ENCODE measurements at places on chromosomes 11 and 22. TPM values are rescaled to one million over a fixed set of nuclear protein-coding genes. Genes with fewer than 3 reads are reported as not detected.

- H3K27ac ChIP-seq = no peak overlapping the region
- peaks cover 15% of the 10 kb centered on the region for H3K36me3 ChIP-seq
- peaks cover 63% of the 10 kb centered on the region for H3K4me1 ChIP-seq
- no peak overlapping the region for H3K4me3 ChIP-seq
- peaks cover 7% of the 10 kb centered on the region for H3K27me3 ChIP-seq
- no peak for DNase-seq
Observed at GRCh38 chr11:35036639-35037038, 102.3 kb upstream of the CD44 start.

- H3K27ac ChIP-seq = no peak overlapping the region
- no peak for DNase-seq
- no peak overlapping the region for H3K4me3 ChIP-seq
- peaks cover 23% of the 10 kb centered on the region for H3K4me1 ChIP-seq
- no peaks in the 10 kb centered on the region for H3K36me3 ChIP-seq
Observed at GRCh38 chr22:35838855-35839576, 121.3 kb downstream of the APOL5 start.

GRCh38 chr22:49861642-49862495 lies 8.2 kb downstream of the ZBED4 start:
- peaks cover 30% of the 10 kb centered on the region for H3K36me3 ChIP-seq
- no peak for DNase-seq
- no peak overlapping the region for H3K4me3 ChIP-seq
- H3K27ac ChIP-seq = no peak overlapping the region
- H3K4me1 ChIP-seq = peaks cover 39% of the 10 kb centered on the region
- H3K27me3 ChIP-seq = no peaks in the 10 kb centered on the region

DNA sequence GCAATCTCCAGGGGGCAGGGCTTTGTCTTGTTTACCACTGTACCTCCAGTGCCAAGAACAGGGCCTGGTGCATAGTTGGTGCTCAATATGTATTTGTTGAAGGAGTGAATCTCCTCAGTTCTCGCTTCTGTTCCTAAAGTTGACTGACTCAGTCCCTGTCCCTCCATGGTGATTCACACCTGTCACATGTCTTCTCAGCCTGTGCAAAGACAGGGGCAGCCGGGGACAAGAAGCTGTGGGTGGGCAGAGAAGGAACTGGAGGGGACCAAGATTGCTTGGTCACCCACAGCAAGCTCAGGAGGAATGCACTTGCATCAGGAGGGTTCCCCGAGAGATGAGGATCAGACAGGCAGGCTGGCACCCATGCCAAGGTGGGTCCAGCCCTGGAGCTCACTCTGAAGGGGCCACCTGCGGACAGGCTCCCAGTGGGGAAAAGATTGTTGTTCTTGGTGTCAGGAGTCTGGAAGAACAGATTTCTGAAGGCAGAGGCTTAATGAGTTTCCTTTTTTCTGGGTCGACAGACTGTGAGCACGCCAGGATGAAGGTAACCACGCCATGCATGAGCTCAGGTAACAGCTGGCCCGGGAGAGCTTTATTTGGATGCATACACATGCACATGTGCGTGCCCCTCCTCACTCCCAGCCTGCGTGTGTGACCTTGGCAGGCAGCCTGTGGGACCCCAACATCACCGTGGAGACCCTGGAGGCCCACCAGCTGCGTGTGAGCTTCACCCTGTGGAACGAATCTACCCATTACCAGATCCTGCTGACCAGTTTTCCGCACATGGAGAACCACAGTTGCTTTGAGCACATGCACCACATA lies 16.9 kb downstream of the IL17RA start:
- no peak for DNase-seq
- peaks cover 87% of the 10 kb centered on the region for H3K4me1 ChIP-seq
- peak overlapping the region; percentile 65 for H3K27ac ChIP-seq
- no peak overlapping the region for H3K4me3 ChIP-seq
- peaks cover 84% of the 10 kb centered on the region for H3K36me3 ChIP-seq
- no peaks in the 10 kb centered on the region for H3K27me3 ChIP-seq

DNA sequence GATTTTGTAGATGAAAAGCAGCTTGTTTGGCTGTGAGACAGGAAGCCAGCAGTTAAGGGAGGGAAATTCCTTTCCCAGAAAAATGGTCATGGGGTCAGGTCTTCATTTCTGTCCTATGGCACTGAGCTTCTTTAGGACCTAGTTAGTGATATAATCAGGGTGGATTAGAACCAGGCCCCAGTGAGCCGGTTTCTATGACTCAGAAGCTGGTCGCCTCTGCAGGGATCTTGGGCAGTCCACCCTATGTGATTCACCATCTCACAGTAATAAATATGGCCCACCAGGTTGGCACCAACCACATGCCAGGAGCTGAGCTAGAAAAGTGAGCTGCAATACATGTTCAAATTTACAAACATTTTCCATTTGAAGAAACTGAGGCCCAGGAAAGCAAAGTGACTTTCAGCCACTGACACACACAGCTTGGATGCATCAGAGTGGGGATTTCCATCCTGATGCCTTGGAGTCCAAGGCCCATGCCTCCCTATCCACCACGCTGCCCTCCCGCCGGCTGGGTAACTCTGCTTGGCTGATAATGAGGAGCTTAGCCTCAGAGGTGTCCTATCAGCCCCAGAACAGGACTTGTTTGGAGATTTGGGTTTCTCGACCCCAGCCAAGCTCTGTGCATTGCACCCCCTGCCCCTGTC lies 42.0 kb downstream of the CD82 start:
- peaks cover 58% of the 10 kb centered on the region for H3K4me1 ChIP-seq
- no peak overlapping the region for H3K4me3 ChIP-seq
- peaks cover 64% of the 10 kb centered on the region for H3K36me3 ChIP-seq
- peak overlapping the region; percentile 90 for H3K27ac ChIP-seq
- no peaks in the 10 kb centered on the region for H3K27me3 ChIP-seq

DNA sequence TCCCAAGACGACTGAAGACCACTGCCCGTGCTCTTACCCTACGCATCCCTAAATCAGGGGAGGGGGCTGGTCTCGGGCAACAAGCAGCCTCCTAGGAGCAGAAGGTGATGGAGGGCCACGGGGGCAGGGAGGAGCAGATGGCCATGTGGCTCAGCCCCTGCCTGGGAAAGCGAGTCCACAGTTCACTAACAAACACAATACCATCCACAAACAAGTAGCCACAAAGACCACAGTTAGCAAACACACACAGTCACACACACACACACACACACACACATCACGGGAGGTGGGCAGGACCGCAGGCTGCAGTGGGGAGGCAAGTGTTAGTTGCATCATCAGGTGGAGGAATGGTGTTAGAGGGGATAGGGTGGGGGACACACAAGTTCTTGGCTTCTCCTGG lies 13.2 kb upstream of the FXYD2 start:
- peaks cover 12% of the 10 kb centered on the region for H3K27me3 ChIP-seq
- no peaks in the 10 kb centered on the region for H3K4me1 ChIP-seq
- no peaks in the 10 kb centered on the region for H3K36me3 ChIP-seq
- no peak for DNase-seq
- H3K4me3 ChIP-seq = no peak overlapping the region
- no peak overlapping the region for H3K27ac ChIP-seq

LYVE1 gene
- total RNA-seq = not detected

GRCh38 chr22:50010676-50011446 lies 1.7 kb downstream of the IL17REL start:
- H3K4me3 ChIP-seq = no peak overlapping the region
- no peak for DNase-seq
- H3K27me3 ChIP-seq = peaks cover 13% of the 10 kb centered on the region
- H3K4me1 ChIP-seq = peaks cover 7% of the 10 kb centered on the region

DNA sequence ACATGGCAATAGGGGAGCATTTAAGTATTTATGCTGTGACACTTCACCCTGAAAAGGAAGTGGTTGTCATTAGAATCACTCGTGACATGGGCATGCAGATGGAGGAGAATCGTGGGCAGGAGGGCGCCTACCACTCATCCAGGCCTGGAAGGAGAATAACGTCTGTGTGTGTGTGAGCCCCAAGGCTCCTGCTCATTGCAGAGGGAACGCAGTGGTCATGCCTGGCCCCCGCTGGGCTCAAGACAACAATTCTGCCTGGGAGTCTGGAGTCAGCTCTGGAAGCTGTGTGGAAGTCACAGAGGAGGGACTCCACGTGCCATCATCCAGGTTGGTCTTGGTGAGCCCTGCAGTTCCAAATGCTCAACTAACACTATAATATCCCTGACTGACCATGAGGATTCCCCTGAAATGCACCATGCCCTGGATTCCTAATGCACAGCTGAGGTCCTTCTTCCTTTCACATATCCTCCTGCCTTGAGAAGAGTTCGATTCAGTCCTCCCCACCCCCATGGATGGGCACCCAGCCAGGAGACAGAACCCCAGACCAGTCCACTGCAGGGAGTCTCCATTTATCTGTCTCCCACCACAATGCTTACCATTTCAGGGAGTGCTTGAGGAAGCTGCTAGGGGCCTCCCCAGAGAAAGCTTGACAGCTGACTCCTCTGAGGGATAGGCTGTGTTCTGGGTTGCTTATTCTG lies 446.9 kb upstream of the B3GAT1 start:
- H3K4me3 ChIP-seq = no peak overlapping the region
- H3K4me1 ChIP-seq = no peaks in the 10 kb centered on the region
- DNase-seq = no peak
- peaks cover 2% of the 10 kb centered on the region for H3K27me3 ChIP-seq
- no peak overlapping the region for H3K27ac ChIP-seq

GRCh38 chr11:111421251-111421650 lies 42.2 kb upstream of the POU2AF1 start:
- peaks cover 23% of the 10 kb centered on the region for H3K4me1 ChIP-seq
- no peaks in the 10 kb centered on the region for H3K36me3 ChIP-seq
- no peak for DNase-seq
- H3K4me3 ChIP-seq = no peak overlapping the region

IGF2 gene
- total RNA-seq = 0.07 TPM

All from activated CD4-positive, alpha-beta T cell treated with anti-CD3 and anti-CD28 coated beads, Interleukin-2, amount 10 ng/mL, durations not matched to agents 7 days and 5 days (primary cell).